SK-N-SH (cell line): ENCODE measurements at places on chromosomes 13 and 19.

DNA sequence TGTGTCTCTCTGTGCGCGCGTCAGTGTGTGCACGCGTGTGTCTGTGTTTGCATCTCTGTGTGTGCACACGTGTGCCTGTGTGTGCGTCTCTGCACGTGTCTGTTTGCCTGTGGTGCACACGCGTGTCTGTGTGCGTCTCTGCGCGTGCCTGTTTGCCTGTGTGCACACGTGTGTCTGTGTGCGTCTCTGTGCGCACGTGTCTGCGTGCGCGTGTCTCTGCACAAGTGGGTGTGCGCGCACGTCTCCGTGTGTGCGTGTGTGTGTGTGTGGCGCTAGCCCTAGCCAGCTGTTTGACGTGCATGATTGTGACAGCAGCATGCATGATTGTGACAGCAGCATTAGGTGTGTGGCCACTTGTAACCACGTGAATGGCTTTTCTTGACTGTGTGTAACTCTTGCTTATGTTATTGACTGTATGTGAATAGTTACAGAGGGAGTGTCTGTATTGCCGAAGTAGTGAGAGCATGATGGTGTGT lies 31.1 kb downstream of the ZNF146 start:
- peak; percentile 41 for DNase-seq

DNA sequence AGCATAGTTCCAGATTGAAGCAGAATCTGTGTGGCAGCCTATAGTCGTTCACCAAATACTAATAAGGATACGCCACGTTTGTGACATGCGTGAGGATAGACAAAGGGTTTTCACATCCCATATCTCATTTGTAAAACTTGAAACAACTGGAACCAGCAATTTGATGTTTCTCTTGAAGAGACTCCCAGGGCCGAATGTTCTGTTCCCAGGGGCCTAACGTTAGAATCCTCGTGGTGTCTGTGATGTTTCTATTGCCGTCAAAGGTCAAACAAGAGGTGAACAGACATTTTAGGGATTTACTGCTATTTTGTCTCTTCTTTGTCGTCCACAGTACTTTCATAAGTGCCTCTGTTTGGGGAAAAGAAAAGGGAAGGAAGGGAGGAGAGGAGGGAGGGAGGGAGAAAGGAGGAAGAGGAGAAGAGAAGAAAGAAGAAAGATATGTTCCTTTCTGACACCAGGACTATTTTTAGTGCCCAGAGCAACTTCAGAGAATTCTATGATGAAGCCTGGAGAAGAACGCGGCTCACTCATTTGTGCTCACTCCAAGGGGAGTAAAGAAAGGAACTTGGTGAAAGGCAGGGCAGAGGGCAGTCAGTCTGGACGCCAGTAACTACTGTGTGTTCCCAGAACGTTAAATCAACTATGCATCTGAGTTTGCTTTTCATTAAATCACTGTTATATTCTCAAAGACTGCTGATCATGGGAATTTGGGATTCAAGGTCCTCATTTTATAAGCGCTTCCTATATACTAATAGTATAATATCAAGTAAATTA lies 154.5 kb downstream of the DCT start:
- DNase-seq, result no peak

GRCh38 chr19:46697204-46697960 lies 19.5 kb downstream of the PRKD2 start:
- peak; percentile 72 for DNase-seq

DNA sequence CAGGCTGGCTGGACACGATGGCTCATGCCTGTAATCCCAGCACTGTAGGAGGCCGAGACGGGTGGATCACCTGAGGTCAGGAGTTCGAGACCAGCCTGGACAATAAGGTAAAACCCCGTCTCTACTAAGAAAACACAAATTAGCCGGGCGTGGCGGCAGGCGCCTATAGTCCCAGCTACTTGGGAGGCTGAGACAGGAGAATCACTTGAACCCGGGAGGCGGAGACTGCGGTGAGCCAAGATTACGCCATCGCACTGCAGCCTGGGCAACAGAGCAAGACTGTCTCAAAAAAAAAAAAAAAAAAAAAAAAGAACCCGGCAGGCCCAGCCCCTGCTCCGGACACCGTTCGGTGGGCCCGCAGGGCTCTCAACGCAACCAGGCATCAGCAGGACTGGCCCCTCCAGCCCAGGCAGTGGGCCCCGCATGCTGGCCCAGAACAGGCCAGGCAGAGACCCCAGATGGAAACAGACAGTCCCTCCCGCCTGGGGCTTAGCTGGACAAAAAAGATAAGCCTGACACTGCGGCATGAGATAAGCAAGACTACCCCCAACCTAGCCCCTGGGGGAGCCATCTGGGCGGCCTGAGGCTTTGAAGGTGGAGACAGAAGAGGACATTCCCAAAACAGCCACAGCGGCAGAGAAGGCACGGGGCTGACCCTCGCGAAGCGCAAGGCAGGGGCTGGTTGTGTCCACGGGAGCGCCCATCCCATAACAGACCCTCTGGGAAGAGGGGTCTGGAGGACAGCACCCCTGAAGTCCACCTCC lies 11.6 kb downstream of the REXO1 start:
- peak; percentile 76 for DNase-seq

GRCh38 chr13:83620530-83621220 lies 261.6 kb downstream of the SLITRK1 start:
- no peak for DNase-seq

- peak; percentile 58 for DNase-seq
Measured at GRCh38 chr13:24293746-24294145, 15.6 kb upstream of the C1QTNF9 start.
